ENCODE measurements at places on chromosomes 6 and 20. TPM values are rescaled to one million over a fixed set of nuclear protein-coding genes. Genes with fewer than 3 reads are reported as not detected.
A peak's percentile ranks its signal among the peaks of the same experiment; 100 is the strongest.

- no peak overlapping the region for H3K4me3 ChIP-seq
- DNase-seq = no peak
- H3K27me3 ChIP-seq = no peaks in the 10 kb centered on the region
- H3K4me1 ChIP-seq = no peaks in the 10 kb centered on the region
These were observed 12.3 kb downstream of the CST5 start for GRCh38 chr20:23867152-23867776.

GRCh38 chr6:10837622-10837994, 731 bp downstream of the MAK start:
- H3K36me3 ChIP-seq = no peaks in the 10 kb centered on the region
- H3K27me3 ChIP-seq = peaks cover 40% of the 10 kb centered on the region
- DNase-seq = peak; percentile 24
- H3K4me1 ChIP-seq = peaks cover 21% of the 10 kb centered on the region
- H3K27ac ChIP-seq = no peak overlapping the region

MROH8 gene
- 1.7 TPM for total RNA-seq

GRCh38 chr6:111803371-111803770, 69.9 kb downstream of the FYN start:
- peaks cover 12% of the 10 kb centered on the region for H3K36me3 ChIP-seq
- peaks cover 60% of the 10 kb centered on the region for H3K4me1 ChIP-seq
- no peaks in the 10 kb centered on the region for H3K27me3 ChIP-seq
- DNase-seq = peak; percentile 49

- no peak overlapping the region for H3K27ac ChIP-seq
These were observed 266.3 kb downstream of the ERMARD start for GRCh38 chr6:170017603-170018320.

- H3K27me3 ChIP-seq = peaks cover 11% of the 10 kb centered on the region
- no peak overlapping the region for H3K27ac ChIP-seq
- H3K4me1 ChIP-seq = no peaks in the 10 kb centered on the region
- no peak overlapping the region for H3K4me3 ChIP-seq
- no peaks in the 10 kb centered on the region for H3K36me3 ChIP-seq
These were observed 849 bp upstream of the BMP7 start for GRCh38 chr20:57267158-57267821.

TFAP2D gene
- not detected for total RNA-seq

FYN gene
- total RNA-seq = 616 TPM

- peak overlapping the region; percentile 86 for H3K27ac ChIP-seq
- no peak for DNase-seq
- H3K4me1 ChIP-seq = peaks cover 14% of the 10 kb centered on the region
- H3K27me3 ChIP-seq = no peaks in the 10 kb centered on the region
These were observed 314 bp downstream of the FARS2 start for GRCh38 chr6:5261545-5262109.

GRCh38 chr6:85887461-85887860, 244.8 kb upstream of the SYNCRIP start:
- no peaks in the 10 kb centered on the region for H3K27me3 ChIP-seq
- H3K4me3 ChIP-seq = no peak overlapping the region
- no peaks in the 10 kb centered on the region for H3K4me1 ChIP-seq
- DNase-seq = no peak
- no peak overlapping the region for H3K27ac ChIP-seq
